ENCODE measurements at places on chromosomes 4 and X.
A peak's percentile ranks its signal among the peaks of the same experiment; 100 is the strongest.

- ATAC-seq, result no peak
Observed at GRCh38 chrX:39736216-39737211, 361.2 kb downstream of the BCOR start.

DNA sequence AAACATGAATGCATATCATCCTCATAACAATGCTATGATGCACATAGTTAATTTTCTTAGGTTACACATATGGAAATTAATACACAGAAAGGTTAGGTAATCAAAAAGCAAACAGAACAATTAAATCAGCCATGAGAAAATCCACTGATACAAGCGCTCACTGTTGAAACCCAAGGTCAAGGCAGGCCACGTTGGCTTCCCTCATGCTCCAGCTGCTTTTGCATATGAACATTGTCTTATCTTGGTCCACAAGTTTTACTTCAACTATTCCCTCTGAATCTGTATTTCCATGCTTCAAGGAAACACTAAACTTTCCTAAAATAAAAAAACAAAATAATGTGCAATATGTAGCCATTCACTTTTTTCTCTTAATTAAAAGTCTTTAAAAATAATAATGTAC, 34.5 kb upstream of the PLA2G12A start:
- no peak for ATAC-seq

DNA sequence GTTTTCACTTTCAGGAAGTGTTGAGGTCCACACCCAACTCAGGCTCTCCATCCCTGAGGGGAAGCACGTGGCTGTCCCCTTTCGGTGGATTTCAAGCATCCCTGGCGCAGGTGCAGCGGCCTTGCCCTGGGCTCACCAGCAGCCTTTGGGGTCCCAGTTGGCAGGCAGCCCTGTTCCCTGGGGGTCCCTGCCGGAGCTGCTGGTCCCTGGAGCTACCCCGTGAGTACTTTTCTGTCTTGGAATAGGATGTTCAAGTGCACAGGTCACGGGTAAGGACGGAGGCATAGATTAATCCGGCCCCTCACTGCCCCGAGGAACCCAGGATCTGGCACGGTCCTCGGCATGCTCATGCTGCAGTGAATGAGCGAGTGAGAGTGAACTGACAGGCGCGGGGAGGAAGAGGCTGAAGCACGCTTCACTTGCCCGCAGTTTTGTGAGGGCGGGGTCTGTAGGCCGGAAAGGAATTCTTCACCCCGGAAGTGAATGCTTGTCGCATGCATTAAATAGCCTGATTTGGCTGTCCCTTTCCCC, 117.2 kb upstream of the FAT1 start:
- ATAC-seq, result no peak

- ATAC-seq, result no peak
Observed at GRCh38 chrX:78548012-78548411, 111.1 kb downstream of the RTL3 start.

DNA sequence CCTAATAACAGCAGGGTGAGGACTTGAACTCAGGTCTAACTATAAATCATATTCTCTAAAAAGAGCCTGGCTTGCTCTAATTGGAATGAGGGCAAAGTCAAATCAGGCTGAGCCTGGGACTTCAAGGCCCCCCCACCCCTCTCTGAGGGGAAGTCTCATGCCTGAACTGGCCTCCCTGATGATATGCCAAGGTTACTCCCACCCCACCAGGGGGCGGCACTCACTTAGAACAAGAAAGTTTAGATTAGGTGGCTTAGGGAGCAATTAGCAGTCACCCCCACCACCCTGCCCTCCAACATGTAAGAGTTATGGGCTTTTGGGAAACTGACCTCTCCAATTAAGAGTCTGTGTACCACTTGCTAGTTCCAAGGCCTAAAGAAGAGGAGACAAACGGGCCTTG, 2.7 kb downstream of the FOXO4 start:
- peak; percentile 62 for ATAC-seq

DNA sequence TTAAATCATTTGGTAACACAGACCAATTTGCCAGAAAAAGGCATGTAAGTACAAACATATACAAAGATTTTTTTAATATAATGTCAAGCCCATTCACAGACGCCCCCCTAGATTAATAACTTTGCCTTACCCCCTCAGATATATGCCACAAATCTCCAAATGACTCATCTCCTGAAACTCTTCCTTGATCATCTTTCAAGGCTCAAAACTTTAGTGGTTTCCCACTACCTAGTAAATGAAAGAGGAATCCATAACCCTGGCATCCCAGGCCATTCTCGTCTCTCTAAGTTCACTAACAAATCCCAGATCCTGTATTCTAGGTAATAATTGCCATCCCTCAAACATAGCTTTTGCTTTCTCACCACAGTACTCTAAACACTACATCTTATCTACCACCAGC, 61.9 kb downstream of the PRSS12 start:
- no peak for ATAC-seq

- ATAC-seq, result no peak
Observed at GRCh38 chr4:178037459-178038214, 595.4 kb upstream of the AGA start.

All from stimulated activated memory B cell treated with anti-CD40 and anti-IgM and Interleukin-4, amounts not matched to agents 10 μg/mL and 1 μg/mL and 100 μg/mL, for 72 hours (primary cell).